ENCODE measurements at places on chromosomes 12 and 14.
A peak's percentile ranks its signal among the peaks of the same experiment; 100 is the strongest.

DNA sequence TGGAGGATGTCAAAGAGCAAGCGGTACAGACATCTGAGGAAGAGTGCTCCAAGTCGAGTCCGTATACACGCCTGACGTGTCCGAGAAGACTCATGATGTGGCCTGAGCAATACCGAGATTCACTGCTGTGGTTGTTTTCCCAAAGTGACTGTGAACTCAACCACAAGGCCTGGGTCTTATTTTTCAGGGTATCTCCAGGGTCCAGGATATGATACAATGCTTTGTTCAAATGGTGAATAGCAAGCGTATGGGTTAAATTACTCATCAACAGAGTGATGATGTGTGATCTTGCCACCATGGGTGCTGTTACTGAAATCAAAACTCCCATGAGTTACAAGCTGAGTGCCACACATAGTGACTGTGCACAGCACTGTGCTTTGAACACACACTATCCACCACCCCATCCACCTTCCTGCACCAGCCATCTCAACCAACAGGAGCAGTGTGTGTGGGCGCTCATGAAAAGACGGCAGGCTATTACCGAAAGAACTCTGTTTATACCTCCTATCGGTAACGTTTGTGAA lies 109.6 kb downstream of the BCAT1 start:
- DNase-seq: no peak

DNA sequence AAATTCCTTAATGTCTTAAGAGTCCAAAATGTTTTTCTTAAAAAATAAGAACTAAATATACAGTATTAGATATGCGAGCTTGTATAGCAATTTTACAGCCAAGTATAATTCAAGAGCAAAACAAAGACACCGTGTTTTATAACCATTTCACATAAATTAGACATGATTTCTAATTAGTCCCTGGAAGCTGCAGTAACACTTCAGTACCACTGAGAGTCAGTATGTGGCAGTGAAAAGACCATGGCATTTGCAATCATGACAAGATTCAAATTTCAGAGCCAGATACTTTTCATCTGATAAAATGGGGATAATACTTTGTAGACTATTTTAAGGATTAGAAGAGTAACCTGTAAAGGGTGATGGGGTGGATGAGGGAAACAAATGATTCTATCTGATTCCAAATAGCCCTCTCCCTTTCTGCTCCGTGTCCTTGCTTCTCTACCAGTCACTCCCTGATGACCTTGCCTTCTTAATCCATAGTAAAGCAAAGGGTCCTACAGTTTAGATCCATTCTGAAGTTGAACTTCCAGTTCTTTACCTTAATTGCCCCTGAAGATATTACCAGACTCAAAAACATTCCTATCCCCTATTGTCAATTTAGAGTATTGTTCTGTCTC lies 145.4 kb upstream of the ABCD2 start:
- peak; percentile 58 for DNase-seq

- no peak for DNase-seq
Measured at GRCh38 chr14:93953263-93953662, 23.1 kb downstream of the ASB2 start.

DNA sequence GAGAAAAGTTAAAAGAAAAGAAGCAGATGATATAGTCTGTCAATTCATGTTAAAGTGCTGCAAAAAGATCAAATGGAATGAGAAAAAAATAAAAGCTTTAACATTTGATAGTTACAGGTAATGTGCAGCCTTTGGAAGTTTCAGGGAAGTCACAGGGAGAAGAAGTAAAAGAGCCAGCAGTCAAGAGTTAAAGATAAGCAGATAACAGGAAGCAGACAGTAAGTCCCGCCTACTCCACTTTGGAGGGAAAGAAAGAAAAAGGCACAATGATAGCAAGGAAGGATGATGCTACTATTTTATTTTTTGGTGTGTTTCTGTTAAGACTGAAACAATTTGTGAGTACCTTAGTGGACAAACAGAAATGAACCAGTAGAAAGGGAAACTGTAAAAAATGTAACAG lies 111.1 kb upstream of the KRR1 start:
- DNase-seq: no peak

DNA sequence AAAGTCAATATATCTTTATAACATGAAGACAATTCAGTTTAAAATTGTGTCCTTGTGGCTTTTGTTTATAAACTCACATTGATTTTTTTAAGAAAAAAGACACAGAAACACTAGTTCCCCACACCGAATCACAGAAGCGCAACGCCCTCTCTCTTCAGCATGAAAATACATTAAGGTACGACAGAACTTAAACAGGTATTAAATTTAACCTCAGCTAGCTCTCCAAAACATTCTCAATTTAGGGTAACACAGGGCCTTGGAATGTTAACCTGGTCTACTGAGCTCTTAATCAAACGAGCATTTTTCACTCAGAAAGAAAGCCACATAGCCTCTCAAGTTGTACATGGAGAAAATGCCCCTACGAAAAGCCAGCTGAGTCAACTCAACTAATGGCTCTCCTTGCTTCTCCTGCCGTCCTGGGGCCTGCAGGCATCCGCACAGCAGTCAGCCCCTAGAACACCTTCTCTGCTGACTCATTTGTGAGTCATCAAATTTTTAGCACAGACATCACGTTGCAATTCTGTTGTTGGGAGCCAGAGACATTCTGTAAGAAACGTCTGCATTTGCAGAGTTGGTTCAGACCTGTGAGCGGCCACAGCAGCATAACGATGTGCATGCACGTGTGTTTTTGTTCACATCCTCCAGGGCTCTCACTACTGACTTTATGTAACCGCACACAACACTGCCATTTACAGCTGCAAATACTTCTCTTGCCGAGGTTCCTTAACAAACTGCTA lies 141.6 kb downstream of the ITPR2 start:
- peak; percentile 66 for DNase-seq

GRCh38 chr14:67357969-67358354 lies 1.6 kb downstream of the ATP6V1D start:
- DNase-seq: no peak

GRCh38 chr14:67690011-67690410 lies 5.6 kb downstream of the RDH11 start:
- no peak for DNase-seq

GRCh38 chr12:133222211-133222610 lies 13.5 kb downstream of the ANHX start:
- DNase-seq: no peak

- peak; percentile 16 for DNase-seq
Measured at GRCh38 chr12:572532-572899, 90.7 kb downstream of the NINJ2 start.

DNA sequence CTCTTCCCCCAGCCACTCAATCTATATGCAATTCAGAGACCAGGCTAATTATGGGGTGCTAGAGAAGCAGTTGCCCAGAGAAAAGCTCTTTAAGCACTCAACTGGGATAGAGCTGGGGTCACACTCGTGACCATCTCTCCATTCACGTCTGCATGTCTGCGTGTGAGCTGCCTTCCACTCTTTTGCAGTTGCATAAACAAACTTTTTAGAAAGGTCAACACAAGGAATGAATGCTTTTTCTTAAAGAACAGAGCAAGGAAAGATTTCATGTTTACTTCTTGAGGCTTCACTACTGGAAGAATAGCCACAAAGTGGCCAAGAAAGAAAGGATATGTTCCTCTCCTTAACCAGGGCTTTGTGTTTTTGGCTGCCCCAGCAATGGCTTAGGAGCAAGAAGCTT lies 151.1 kb downstream of the SAMD4A start:
- no peak for DNase-seq

Data from LoVo (cell line).